Prostate gland (tissue), 2 donors: ENCODE measurements at places on chromosomes 11 and 22.

DNA sequence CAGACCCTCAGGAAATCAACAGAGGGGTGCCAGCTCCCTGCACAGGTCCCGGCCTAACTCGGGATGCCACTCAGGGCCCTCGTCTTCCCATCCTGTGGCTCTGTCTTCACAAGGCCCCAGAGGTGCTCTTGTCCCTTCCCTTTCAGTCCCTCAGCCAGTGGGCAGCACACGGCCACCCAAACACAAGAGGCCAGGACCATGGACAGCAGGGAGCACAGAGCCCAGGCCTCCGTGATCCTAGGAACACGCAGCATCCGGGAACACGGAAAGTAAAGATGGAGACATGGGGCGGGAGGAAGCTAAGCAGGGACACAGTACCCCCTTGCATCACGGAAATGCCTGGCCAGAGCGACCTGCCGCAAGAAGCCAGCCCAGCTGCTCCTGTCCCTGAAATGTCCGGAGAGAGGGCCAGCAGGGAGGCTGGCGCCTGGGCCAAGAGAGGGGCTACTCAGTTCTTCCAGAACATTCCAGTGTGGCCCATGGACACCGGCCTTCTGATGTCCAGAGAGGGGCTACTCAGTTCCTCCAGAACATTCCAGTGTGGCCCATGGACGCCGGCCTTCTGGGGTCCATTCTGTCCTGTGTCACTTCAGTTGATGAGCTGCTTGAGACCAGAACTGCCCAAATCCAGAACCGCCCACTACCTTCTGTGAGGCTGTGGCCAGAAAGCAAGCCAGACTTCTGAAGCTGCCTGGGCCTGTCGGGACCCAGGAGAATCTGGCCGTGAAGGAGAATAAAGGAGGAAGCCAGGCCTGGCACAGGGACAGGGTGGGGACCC, 274.0 kb downstream of the BRD1 start:
- H3K4me1 ChIP-seq, result no peaks in the 10 kb centered on the region
- no peak overlapping the region for H3K27ac ChIP-seq
- no peak for DNase-seq
- no peak overlapping the region for H3K4me3 ChIP-seq
- H3K27me3 ChIP-seq, result peaks cover 5% of the 10 kb centered on the region

GRCh38 chr11:118047749-118048148, 29.1 kb upstream of the TMPRSS4 start:
- no peak for DNase-seq
- H3K27me3 ChIP-seq, result no peaks in the 10 kb centered on the region
- H3K27ac ChIP-seq, result no peak overlapping the region
- H3K4me1 ChIP-seq, result no peaks in the 10 kb centered on the region
- no peak overlapping the region for H3K4me3 ChIP-seq
- no peaks in the 10 kb centered on the region for H3K36me3 ChIP-seq

- no peak overlapping the region for H3K27ac ChIP-seq
- no peak overlapping the region for H3K4me3 ChIP-seq
- no peaks in the 10 kb centered on the region for H3K27me3 ChIP-seq
- H3K36me3 ChIP-seq, result no peaks in the 10 kb centered on the region
These were observed 6.3 kb downstream of the TYR start for GRCh38 chr11:89184021-89184420.

DNA sequence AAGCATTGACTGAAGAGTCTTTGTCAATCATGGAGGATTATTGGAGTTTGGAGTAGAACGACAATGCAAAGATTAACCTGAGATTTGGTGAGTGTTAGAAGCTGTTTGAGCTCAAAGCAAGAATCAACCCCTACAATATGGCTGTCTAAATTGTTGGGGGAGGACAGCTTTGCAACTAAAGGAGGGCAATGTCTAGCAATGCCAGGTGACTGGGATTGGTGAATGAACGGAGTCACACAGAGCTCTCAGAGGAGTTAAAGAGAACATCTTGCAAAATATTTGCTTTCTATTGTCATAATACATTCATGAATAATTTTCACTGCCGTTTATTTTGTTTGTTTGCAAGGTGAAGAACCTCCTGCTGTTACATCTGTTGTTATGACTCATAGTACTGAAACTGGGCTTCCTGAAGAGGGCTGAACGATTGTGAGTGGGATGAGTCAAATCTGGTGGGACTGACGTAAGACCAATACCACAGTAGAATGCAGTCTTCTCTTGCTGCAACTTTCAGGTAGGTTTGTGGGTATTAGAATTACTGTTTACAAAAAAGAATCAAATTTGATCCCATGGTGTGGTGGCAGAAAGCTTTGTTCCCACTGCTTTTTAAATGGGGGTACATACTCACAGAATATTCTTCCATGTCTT, 281.9 kb downstream of the CADM1 start:
- no peak overlapping the region for H3K4me3 ChIP-seq
- no peak for DNase-seq
- H3K27me3 ChIP-seq, result no peaks in the 10 kb centered on the region
- H3K36me3 ChIP-seq, result no peaks in the 10 kb centered on the region
- no peak overlapping the region for H3K27ac ChIP-seq

DNA sequence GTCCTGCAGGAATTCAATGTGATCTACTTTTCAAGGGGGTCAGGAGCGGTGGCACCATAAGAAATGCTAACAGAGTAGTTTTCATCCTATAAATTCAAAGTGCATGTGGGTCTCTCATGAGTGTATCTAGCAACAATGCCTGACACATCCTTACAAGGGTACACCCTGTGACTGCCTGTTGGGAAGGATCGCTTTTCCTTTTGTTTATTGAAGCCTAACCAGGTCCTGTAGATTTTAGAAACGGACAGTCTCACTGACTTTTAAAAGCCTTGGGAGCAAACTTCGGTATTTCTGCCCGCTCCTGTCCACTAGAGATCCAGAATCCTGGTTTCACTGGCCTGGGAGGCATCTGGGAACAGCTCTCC, 102.4 kb downstream of the MICAL2 start:
- no peaks in the 10 kb centered on the region for H3K27me3 ChIP-seq
- H3K4me1 ChIP-seq, result peaks cover 13% of the 10 kb centered on the region
- H3K4me3 ChIP-seq, result no peak overlapping the region

- no peak overlapping the region for H3K4me3 ChIP-seq
- no peaks in the 10 kb centered on the region for H3K27me3 ChIP-seq
- no peak overlapping the region for H3K27ac ChIP-seq
- no peaks in the 10 kb centered on the region for H3K4me1 ChIP-seq
These were observed 63.0 kb downstream of the GAB2 start for GRCh38 chr11:78354408-78355308.

DNA sequence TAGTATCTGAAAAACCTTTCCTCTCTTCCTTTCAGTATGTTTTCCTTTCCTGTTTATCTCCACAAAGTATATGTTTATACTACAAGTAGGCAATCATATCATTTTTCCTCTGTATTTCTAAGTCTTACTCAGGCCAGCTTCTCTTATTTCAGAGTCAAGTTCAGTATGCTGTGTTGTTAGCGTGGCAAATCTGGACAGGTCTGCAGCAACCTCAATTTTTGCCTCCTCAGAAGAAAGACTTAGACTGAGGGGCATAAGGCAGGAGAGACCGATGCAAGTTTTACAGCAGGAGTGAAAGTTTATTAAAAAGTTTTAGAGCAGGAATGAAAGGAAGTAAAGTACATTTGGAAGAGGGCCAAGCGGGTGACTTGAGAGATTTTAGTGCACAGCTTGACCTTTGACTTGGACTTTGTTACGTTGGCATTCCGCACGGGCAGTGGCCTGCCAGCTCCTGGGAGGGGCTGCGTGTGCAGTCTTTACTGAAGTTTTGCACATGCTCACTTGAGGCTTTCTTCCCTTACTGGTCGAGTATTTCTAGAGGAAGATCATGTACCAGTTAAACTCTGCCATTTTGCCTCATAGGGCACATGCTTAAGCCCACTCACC, 343.2 kb downstream of the NTM start:
- no peak overlapping the region for H3K4me3 ChIP-seq
- H3K27ac ChIP-seq, result no peak overlapping the region
- H3K36me3 ChIP-seq, result no peaks in the 10 kb centered on the region
- no peaks in the 10 kb centered on the region for H3K4me1 ChIP-seq

DNA sequence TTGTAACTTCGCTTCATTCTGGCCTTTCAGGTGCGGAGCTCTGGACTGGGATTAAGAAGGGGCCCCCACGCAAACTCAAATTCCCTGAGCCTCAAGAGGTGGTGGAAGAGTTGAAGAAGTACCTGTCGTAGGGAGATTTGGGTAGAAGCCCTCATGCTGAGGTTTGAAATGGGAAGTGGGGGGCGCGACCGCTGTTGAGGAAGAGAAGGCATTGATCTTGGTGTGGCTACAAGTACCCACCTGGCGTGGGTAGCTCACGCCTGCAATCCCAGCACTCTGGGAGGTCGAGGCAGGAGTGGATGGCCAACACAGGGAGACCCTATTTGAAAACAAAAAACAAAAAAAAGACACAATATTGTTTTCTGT, 779 bp downstream of the SELENOH start:
- H3K27me3 ChIP-seq, result no peaks in the 10 kb centered on the region
- no peak for DNase-seq
- no peaks in the 10 kb centered on the region for H3K4me1 ChIP-seq
- peak overlapping the region; percentile 63 for H3K4me3 ChIP-seq
- H3K36me3 ChIP-seq, result peaks cover 11% of the 10 kb centered on the region

DNA sequence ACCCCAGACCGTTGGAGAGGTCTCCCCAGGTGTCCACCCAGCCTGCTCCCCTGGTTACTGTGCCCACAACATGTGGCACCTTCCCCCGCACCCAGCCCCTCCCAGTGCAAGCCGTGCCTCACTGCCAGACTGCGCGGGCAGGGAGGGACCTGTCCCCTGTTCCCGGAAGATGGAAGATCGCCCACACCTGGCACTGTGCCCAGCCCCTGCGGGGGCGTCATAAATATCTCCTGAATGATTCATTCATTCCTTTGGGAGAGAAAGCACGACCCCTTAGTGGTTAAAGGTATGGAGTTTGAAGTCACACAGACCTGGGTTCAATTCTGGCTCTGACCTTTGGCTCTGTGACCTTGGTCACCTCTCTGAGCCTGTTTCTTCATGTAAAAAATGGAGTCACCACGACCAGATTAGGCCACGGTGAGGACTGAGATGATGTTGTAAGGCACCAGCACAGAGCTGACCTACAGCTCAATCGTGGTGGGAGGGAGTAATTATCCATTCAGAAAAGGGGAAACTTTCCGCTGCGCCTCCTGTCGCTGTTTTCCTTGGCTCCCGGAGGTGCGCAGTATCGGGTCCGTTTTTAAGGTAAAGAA, 497 bp upstream of the SYT12 start:
- DNase-seq, result peak; percentile 73
- H3K27me3 ChIP-seq, result no peaks in the 10 kb centered on the region
- no peak overlapping the region for H3K27ac ChIP-seq
- no peaks in the 10 kb centered on the region for H3K4me1 ChIP-seq
- peak overlapping the region; percentile 43 for H3K4me3 ChIP-seq

DNA sequence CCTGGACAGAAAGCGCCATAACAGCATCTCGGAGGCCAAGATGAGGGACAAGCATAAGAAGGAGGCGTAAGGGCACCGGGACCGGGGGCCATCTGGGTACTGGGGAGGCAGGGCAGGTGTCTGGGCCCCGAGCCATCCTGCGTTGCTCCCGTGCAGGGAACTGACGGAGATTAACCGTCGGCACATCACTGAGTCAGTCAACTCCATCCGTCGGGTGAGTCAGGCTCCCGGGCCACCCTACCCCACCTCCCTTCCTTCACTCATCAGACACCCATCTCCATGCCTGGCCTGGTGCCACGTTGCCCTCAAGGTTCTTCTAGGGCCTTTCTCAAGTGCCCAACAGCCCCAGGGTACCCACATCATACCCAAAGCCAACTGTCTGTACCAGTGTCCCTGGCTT, 15.0 kb downstream of the PLCB3 start:
- no peak overlapping the region for H3K4me3 ChIP-seq
- DNase-seq, result no peak
- H3K36me3 ChIP-seq, result peaks cover 7% of the 10 kb centered on the region
- no peak overlapping the region for H3K27ac ChIP-seq
- peaks cover 8% of the 10 kb centered on the region for H3K4me1 ChIP-seq
- no peaks in the 10 kb centered on the region for H3K27me3 ChIP-seq
